ENCODE measurements at places on chromosomes 1 and 21. TPM values are rescaled to one million over a fixed set of nuclear protein-coding genes. Genes with fewer than 3 reads are reported as not detected.

The PLEKHA6 gene
- total RNA-seq, result 0.20 TPM

The RYR2 gene
- not detected for total RNA-seq

The AGMAT gene
- total RNA-seq, result 2.9 TPM

The TENT5C gene
- not detected for total RNA-seq

The HHIPL2 gene
- 0.20 TPM for total RNA-seq

The SLC25A33 gene
- 7.8 TPM for total RNA-seq

The RGL1 gene
- 25.4 TPM for total RNA-seq

The NPPA gene
- not detected for total RNA-seq

The C1orf210 gene
- not detected for total RNA-seq

The SYTL1 gene
- not detected for total RNA-seq

The S100A12 gene
- total RNA-seq, result not detected

The CRNN gene
- total RNA-seq, result not detected

The TMEM50B gene
- 19.7 TPM for total RNA-seq

The PSMG1 gene
- total RNA-seq, result 66.9 TPM

The CYB561D1 gene
- 4.5 TPM for total RNA-seq

The CD46 gene
- total RNA-seq, result 77.2 TPM

The ARHGEF10L gene
- 17.2 TPM for total RNA-seq

The PSMD4 gene
- 151 TPM for total RNA-seq

The OVAAL gene
- total RNA-seq, result not detected

The UBE2U gene
- not detected for total RNA-seq

The TAS1R3 gene
- under 0.01 TPM for total RNA-seq

The TPTE gene
- total RNA-seq, result not detected

The SPRR2G gene
- total RNA-seq, result not detected

The FMO3 gene
- total RNA-seq, result 0.20 TPM

The NDUFS2 gene
- 98.5 TPM for total RNA-seq

The SAMSN1 gene
- total RNA-seq, result not detected

The MLLT11 gene
- total RNA-seq, result 0.78 TPM

The DMBX1 gene
- not detected for total RNA-seq

The GBP6 gene
- not detected for total RNA-seq

The DPT gene
- not detected for total RNA-seq

The FMN2 gene
- 15.4 TPM for total RNA-seq

The TFF3 gene
- 0.37 TPM for total RNA-seq

The GPR3 gene
- total RNA-seq, result 0.73 TPM

The MCL1 gene
- total RNA-seq, result 308 TPM

The JAM2 gene
- total RNA-seq, result 0.37 TPM

The LCE1D gene
- total RNA-seq, result not detected

The TRIM67 gene
- total RNA-seq, result under 0.01 TPM

The MORC3 gene
- 21.7 TPM for total RNA-seq

The ZNF683 gene
- not detected for total RNA-seq

The LMX1A gene
- total RNA-seq, result under 0.01 TPM

The TP73 gene
- not detected for total RNA-seq

Data from subcutaneous preadipocyte (primary cell).